ENCODE measurements at places on chromosomes 7 and 10. TPM values are rescaled to one million over a fixed set of nuclear protein-coding genes. Genes with fewer than 3 reads are reported as not detected.

STOX1 gene
- total RNA-seq = 1.9 TPM

AIFM2 gene
- total RNA-seq = 10.0 TPM

ST8SIA6 gene
- total RNA-seq = 0.24 TPM

DNA sequence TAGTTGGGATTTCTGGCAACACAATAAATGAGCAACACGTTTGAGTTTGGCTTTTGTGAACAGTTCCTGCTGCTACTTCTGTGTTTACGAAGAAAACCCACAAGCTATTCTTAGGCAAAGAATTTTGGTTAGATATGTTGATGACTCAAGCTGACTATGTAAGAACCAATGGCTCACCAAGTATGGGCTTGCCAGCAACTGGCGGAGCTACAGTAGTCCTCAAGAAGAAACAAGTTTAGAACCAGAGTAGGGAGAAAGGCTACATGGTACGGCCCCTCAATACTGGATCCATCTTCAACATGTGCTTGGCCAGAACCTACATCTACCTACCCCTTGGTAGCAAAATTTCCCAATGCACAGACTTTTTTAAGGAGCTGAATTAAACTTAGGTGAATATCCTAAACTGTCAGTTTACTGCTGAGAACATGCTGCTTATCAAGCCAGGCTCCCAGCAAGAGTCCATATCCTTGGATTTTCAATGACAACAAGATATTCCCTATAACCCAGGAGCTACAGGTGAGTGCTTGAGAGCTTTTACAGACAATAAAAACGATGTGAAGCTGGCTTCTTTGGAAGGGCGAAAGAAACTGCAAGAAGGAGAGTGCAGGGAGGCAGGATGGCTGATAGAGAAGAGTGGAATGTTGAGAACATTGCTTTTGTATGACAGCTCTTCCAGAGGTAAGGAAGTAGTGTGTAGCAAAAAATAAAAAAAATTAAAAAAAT, 74.3 kb upstream of the ASAH2 start:
- peaks cover 37% of the 10 kb centered on the region for H3K4me1 ChIP-seq
- no peaks in the 10 kb centered on the region for H3K36me3 ChIP-seq
- H3K4me3 ChIP-seq = no peak overlapping the region
- DNase-seq = no peak
- H3K27ac ChIP-seq = no peak overlapping the region

DNA sequence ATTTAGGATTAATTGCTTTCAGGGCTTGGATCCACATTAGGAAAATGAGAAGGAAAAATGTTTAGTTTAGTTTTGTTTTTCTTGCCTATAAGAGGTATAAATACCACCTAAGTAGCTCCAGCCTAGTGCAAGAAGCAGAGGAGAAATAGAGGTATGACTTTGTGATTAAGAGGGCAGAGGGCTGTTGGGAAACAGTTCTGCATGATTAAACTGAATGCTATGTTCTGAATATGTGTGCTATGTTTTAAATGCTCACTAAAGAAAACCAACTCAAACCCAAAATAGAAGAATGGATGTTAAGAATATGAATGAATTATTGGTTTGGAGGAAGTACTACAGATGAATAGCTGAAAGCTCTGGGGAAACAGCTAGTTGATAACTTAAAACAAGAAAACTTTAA, 7.6 kb downstream of the CALCR start:
- no peak overlapping the region for H3K4me3 ChIP-seq
- no peak for DNase-seq
- H3K27ac ChIP-seq = no peak overlapping the region
- H3K27me3 ChIP-seq = peaks cover 47% of the 10 kb centered on the region
- H3K36me3 ChIP-seq = no peaks in the 10 kb centered on the region

- H3K4me3 ChIP-seq = no peak overlapping the region
- H3K27me3 ChIP-seq = no peaks in the 10 kb centered on the region
- DNase-seq = no peak
- peak overlapping the region; percentile 79 for H3K27ac ChIP-seq
- no peaks in the 10 kb centered on the region for H3K36me3 ChIP-seq
Measured at GRCh38 chr7:94701555-94701973, 45.6 kb upstream of the SGCE start.

DNA sequence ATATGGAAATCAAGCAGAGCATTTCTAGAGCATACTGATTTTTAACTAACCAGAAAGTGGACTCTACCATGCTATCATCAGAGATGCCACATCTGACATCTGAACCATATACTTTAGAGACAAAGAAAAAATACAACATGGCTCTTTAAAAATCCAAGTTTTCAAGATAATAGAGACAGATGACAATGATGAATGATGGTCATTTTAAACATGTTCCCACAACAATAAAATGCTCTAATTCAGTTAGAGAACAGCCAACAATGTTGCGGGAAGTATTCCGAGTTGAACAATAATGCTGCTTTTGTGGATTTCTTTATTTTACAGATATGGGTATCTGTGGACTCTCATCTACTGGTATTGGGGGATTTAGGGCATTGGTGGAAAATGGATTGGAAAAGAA, 52.8 kb downstream of the PRTFDC1 start:
- no peak overlapping the region for H3K27ac ChIP-seq
- H3K36me3 ChIP-seq = no peaks in the 10 kb centered on the region
- no peak for DNase-seq
- H3K4me3 ChIP-seq = no peak overlapping the region
- peaks cover 37% of the 10 kb centered on the region for H3K4me1 ChIP-seq
- H3K27me3 ChIP-seq = no peaks in the 10 kb centered on the region

DNA sequence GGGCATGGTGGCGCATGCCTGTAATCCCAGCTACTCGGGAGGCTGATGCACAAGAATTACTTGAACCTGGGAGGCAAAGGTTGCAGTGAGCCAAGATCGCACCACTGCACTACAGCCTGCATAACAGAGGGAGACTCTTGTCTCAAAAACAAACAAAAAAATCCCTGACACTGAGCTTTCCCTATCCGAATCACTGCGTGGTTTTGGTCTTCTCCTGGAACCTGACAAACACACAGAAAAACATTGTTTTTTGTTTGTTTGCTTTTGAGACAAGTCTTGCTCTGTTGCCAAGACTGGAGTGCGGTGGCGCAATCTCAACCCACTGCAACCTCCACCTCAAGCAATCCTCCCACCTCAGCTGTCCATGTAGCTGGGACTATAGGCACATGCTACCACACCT, 50.4 kb upstream of the PTPRN2 start:
- DNase-seq = no peak
- H3K36me3 ChIP-seq = peaks cover 7% of the 10 kb centered on the region
- H3K27ac ChIP-seq = no peak overlapping the region

DNA sequence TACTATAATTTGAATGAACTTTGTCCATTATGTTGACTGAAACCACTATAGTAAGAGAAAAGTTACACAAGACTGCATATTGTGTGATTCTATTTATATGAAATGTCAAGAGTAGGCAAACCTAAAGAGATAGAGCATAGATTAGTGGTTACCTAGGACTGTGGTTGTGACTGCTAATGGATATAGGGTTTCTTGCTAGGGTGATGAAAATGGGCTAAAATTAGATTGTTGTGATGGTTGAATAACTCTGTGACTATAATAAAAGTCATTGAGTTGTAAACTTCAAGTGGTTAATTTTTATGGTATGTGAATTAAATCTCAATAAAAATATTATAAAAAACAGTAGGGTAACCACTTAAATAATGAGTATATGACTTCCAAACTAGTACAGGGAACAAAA, 142.9 kb upstream of the AHR start:
- H3K36me3 ChIP-seq = no peaks in the 10 kb centered on the region
- no peak overlapping the region for H3K4me3 ChIP-seq

DNA sequence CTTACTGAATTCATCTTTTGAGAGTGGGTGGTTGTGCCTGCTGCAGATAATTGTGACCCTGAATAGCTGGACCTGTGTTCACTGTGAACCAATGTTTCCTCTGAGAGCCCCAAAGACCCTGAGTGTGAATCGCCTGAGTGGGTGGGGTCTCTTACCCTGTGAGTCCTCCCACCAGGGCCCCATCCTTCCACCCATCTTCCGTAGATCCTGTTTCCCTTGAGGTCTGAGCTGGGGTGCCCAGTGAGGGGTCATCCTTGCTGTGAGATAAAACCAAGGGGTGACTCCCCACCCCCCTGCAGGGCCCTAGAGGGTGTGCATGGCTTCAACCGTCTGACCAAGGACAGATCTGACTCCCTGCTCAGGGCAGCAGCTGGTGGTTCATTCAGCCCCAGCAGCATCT, 78.0 kb upstream of the ZNF479 start:
- no peaks in the 10 kb centered on the region for H3K4me1 ChIP-seq
- H3K36me3 ChIP-seq = no peaks in the 10 kb centered on the region
- H3K27ac ChIP-seq = no peak overlapping the region
- H3K4me3 ChIP-seq = no peak overlapping the region
- no peak for DNase-seq

DNA sequence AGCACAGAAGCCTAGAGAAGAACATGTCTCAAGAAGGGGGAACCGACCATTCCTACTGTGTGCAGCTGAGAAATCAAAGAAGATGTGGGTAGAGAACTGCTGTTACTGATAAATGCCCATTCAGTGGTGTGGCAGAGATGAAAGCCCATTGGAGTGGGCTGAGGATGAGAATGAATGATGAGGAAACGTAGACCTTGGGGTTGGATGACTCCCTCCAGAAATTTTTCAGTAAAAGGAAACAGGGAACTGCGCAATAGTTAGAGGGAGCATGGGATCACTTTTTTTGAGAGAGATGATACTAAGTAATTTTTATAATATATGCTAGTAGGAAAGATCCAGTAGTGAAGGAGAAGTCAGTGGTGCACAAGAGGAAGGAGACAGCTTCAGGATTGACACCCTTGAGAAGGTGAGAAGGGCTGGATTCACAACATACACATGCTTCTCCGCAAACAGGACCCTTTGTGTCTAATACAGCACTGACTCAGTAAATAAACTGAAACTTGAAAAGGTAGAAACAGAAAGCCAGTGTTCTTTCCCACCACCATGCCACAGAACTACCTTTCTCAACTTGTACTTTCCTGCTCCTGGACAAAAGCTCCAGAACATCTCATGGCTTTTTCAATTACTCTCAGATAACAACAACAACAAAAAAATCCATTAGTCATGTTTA, 104.7 kb upstream of the IL6 start:
- no peak overlapping the region for H3K4me3 ChIP-seq
- no peak for DNase-seq
- no peaks in the 10 kb centered on the region for H3K27me3 ChIP-seq
- H3K36me3 ChIP-seq = peaks cover 10% of the 10 kb centered on the region

DNA sequence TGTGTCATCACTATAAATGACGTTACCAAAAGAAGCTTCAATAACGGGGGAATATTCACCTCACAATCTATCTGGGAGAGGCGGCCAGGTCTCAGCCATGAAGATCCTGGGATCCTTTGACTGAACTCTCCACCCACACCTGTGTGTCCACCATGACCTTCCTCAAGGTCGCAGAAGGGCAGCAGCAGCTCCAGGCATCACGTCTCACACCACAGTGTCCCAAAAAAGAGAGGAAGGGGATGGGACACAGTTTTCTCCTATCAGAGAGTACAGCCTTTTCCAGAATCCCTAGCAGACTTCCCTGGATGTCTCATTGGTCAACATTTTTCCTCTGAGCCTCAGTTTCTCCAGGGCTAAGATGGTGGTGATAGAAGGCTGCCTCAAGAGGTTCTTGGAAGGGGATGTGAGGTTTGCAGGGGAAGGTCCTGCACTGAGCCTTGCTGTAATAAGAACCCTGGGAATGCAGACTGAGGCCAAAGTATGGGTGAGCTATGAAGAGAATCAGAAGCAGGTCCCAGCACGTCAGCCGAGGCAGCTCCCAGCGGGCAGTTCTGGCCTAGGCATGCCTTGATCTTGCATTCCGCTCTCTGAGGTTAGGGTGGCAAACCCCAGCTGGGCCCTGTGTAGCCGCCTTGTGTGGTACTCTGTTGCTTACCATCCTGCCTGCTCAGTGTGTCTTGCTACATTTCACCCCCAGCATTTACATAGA, 63.8 kb downstream of the COL26A1 start:
- DNase-seq = no peak
- no peak overlapping the region for H3K27ac ChIP-seq
- H3K27me3 ChIP-seq = no peaks in the 10 kb centered on the region
- peaks cover 1% of the 10 kb centered on the region for H3K36me3 ChIP-seq
- no peaks in the 10 kb centered on the region for H3K4me1 ChIP-seq

All from chondrocyte (in vitro differentiated cells).